Suppressor macrophage treated with lipopolysaccharide for 4 hours (primary cell): ENCODE measurements at places on chromosomes 16 and 17.

DNA sequence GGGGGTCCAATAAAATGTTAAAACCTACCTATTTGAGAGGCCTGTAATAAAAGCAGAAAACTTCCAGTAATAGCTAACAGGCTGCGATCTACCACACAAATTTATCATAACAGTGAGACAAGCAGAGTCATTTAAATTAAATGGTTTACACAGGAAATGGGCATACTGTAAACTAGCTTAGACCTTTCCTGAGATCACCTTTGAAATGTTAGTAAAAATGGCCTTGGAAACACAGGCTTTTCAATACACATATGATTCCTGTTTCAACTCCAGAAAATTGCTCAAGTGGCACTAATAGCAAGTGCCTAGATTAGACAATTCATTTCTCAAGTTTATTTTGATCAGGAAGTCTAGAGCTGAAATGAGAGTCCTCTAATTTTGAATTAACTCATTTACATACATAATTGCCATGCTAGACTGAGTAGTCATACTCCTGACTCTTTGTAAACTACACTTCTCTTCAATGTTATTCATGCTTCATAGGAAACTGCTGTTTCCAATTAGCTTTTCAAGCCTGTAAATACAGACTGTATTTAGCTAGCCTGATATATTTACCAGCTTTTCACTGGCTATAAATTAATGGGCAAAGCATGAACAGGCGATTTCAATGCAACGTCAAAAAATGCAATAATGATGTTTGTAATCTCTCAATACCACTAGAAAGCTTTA, 43.3 kb downstream of the PARN start:
- DNase-seq, result no peak

GRCh38 chr17:41490000-41490990, 585 bp upstream of the KRT36 start:
- peak; percentile 33 for DNase-seq

GRCh38 chr16:49353680-49354079, 19.9 kb upstream of the C16orf78 start:
- no peak for DNase-seq

DNA sequence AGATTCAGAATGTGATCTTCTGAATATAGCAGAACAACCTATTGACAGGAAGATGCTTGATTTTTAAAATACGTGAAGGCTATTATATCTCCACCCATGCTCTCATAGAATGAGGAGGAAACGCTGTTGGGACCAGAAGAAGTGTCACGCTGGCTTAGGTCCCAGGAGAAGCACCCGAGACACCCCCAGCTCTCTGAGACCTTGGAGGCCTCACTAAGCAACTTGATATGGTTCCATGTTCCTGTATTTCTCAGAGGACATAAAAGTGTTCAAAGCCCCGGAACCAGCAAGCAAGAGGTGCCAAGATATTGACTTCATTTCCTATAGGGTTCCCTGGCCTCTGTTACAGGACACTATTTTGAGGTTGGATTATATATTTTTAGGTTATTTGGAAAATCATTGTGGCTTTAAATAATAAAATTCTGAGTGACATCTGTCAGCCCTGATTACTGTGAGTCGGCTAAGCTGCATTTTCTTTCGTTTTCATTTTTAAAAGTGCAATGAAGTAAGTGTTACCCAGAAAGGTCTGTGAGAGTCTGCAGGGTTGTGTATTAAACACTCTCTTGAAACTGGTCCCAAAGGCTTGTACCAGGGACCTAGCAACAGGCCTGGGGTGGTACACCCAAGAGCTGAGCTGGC, 400.0 kb downstream of the SOX9 start:
- DNase-seq, result no peak

DNA sequence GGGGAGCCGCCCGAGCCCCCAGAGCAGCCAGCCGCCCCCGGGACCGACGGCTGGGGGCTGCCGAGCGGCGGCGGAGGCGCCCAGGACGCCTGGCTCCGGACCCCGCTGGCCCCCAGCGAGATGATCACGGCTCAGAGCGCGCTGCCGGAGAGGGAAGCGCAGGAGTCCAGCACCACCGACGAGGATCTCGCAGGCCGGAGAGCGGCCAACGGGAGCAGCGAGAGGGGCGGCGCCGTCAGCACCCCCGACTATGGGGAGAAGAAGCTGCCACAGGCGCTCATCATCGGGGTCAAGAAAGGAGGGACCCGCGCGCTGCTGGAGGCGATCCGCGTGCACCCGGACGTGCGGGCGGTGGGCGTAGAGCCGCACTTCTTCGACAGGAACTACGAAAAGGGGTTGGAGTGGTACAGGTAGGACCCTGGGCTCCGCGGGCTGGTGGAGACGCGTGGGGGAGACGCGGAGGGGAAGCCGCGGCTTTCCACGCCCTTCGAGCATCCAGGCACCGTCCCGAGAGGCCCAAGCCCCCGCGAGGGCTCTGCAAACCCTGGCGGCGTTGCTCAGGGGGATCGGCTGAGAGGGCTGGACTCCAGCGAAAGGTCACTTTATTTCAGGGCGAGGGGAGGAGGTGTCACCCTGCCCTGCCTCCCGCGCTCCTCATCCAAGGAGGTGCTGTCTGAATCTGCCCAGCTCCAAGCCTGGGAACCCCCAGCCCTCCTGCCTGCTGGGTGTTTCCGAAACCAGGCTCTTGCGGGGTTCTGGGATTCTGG, 1.2 kb downstream of the HS3ST4 start:
- DNase-seq, result no peak

DNA sequence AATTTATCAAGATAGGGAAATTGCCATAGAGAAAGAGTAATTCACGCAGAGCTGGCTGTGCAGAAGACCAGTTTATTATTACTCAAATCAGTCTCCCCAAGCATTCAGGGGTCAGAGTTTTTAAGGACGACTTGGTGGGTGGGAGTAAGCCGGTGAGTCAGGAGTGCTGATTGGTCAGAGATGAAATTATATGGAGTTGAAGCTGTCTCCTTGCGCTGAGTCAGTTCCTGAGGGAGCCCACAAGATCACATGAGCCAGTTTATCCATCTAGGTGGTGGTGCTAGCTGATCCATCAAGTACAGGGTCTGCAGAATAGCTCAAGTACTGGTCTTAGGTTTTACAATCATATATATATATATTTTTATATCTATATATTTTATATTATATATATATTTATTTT, 6.0 kb upstream of the AQP8 start:
- DNase-seq, result peak; percentile 54
